Iris pigment epithelial cell (primary cell): ENCODE measurements at places on chromosomes 16 and 17.

GRCh38 chr16:86042996-86043725 is 144.2 kb downstream of the IRF8 start:
- DNase-seq, result no peak

GRCh38 chr16:22360963-22361659 is 13.3 kb downstream of the CDR2 start:
- no peak for DNase-seq

- DNase-seq, result no peak
Observed at GRCh38 chr17:14331225-14331981, 30.5 kb downstream of the HS3ST3B1 start.

- no peak for DNase-seq
Observed at GRCh38 chr17:41873559-41874292, 8.5 kb upstream of the KLHL11 start.

- peak; percentile 83 for DNase-seq
Observed at GRCh38 chr16:2388875-2389433, 40.3 kb upstream of the CCNF start.

GRCh38 chr16:77548151-77548550 is 113.3 kb upstream of the ADAMTS18 start:
- no peak for DNase-seq

- DNase-seq, result no peak
Observed at GRCh38 chr17:81867991-81868673, 3.0 kb downstream of the ARHGDIA start.

DNA sequence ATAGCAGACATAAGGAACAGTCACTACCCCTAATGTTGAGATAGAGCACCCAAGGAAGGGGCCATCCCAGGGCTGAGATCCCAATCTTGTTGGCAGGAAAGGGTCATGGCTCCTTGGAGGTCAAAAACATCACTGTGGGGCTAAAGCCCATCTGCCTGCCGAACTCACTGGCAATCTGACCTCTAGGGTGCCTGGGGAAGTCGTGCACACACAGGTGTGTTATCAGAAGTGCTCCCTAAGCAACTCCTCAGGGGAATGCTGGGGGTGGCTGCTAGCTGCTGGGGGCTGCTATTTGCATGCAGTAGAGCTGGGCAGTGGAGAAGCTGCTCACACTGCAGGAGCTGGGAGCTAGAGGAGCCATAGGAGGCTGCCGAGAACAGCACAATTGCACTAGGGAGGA is 47.5 kb upstream of the PHOSPHO1 start:
- DNase-seq, result no peak

DNA sequence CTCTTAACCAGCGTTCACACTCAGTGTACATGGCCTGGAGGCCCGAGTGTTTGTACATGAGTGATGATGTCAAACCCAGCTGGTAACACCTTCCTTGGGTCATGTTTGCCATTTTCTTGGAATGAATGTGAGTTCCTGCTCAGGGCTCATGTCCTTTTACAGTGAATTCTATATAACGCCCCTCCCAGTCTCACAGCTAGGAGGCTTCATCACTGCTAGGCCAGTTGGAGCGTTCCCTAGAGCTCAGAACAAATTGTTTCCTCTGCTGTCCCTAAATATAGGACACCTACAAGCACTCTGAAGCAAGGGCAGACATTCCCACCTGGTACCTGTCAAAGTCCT is 5.5 kb downstream of the TIMM22 start:
- DNase-seq, result peak; percentile 43

GRCh38 chr16:7161891-7162290 is 170.8 kb upstream of the RBFOX1 start:
- DNase-seq, result no peak

GRCh38 chr17:35238821-35239220 is 4.1 kb upstream of the SLFN5 start:
- peak; percentile 84 for DNase-seq

- DNase-seq, result no peak
Observed at GRCh38 chr16:50856991-50857390, 115.1 kb downstream of the CYLD start.

DNA sequence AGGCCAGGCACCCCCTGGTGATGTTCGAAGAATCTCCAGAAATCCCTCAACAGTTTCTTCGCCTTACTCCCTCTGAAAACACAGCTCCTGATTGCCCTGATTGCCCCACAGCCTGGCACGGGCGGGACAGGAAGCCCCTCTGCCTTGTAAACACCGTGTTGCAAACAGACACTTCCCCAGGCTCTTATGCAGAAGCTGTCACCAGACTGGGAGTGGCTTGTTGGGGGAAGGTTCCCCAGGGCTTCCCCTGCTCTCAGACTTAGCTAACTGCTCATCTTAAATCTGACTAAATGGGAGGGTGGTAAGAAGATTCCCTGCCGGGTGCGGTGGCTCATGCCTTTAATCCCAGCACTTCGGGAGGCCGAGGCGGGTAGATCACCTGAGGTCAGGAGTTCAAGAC is 11.2 kb downstream of the PIK3R5 start:
- DNase-seq, result no peak

DNA sequence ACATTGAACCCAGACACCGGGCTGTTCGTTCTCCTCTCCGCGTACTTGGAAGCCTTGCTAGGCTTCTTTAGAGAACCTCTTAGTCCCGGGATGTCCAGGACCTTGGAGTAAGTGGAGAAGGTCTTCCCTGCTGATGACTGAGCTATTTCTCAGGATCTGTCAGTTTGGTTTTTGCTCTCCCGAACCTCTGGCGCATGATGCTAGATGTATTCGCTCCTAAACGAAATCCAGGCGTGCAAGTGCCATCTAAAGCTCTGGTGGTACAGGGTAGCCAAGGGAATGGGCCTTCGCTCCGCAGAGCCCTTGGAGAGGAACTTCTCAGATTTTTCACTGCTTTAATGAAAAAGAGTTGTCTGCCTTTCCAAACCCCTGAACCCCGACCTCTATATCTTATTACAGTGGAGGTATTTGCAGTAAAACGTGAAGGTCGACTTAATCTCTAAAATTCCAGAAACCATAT is 547 bp downstream of the VMP1 start:
- DNase-seq, result no peak

DNA sequence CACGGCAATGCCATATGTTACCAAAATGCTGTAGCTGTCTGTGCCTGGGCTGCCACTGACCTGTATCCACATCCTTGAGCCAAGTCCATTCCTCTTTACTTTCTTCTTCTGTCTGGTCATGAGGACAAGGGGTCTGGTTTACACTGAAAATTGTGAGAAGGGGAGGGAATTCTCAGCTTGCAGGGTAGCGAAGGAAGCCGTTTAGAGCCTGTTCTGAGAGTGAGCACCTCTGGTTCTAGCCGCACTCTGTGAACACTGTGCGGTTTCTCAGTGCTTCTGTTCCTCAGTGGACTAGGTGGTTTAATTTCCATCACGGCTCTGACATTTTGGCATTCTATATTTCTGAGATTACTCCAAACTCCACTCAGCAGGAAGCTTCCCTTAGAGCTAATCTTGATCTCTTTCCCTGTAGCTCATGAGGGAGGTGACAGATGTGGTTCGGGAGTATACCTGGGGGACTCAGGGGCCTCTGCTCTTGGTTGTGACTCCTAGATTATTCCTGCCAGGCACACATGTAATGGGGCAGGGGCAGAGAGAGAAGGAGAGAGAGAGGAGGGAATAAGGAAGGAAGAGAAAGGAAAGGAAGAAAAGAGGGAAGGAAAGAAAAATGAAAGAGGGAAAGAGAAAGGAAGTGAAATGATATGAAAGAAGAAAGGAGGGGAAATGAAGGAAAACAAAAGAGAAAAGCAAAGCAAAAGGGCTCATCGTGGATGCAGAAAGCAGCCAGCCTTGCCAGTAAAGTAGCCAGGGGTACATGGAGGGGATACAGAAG is 14.2 kb upstream of the TBX21 start:
- no peak for DNase-seq

- DNase-seq, result peak; percentile 17
Observed at GRCh38 chr16:12170103-12171040, 193.8 kb downstream of the SNX29 start.

DNA sequence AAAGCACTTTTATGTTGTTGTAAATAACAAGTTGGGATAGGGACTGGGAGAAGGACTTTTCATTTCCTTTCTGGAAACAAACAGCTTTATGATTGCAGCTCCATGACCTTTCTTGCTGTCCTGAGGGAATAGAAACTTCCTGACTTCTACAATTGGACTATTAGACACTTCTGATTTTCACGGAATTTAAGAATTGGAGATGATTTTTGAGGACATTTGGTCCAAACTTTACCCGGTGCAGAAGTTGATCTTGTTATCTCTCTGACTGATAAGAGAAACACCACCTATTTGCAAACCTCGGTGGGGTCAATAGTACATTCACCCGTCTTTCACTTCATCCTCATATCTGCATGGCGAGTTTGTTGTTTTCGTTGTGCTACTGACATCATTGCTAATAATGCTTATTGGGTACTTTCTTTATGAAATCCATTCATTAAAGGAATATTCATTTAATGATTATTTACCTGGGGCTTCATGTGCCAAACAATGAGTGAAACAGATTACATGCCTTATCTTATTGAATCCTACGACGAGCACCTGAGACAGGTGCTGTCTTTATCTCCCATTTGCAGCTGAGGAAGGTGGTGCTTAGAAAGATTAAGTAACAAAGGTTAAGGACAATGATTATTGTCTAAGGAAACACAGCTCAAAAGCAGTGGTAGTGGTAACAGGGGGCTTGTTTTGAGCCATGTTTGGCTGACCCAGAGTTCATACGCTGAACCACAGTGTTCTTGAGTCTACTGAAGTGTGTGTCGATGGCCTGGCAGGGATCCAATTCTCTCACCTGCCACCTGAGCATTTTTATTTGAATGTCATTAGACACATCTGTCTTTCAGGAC is 176.9 kb upstream of the FAM20A start:
- DNase-seq, result no peak

- DNase-seq, result no peak
Observed at GRCh38 chr17:79023886-79024771, at the start of gene C1QTNF1. C1QTNF1 (plus strand) TSS chr17:79024169; CDS start chr17:79043969, 19,800 bp downstream.

GRCh38 chr16:70359552-70359951 is 12.8 kb downstream of the DDX19A start:
- DNase-seq, result no peak

GRCh38 chr16:3478242-3478925 is 16.9 kb downstream of the C16orf90 start:
- no peak for DNase-seq

GRCh38 chr17:71516149-71516548 is 604.7 kb upstream of the SOX9 start:
- no peak for DNase-seq

DNA sequence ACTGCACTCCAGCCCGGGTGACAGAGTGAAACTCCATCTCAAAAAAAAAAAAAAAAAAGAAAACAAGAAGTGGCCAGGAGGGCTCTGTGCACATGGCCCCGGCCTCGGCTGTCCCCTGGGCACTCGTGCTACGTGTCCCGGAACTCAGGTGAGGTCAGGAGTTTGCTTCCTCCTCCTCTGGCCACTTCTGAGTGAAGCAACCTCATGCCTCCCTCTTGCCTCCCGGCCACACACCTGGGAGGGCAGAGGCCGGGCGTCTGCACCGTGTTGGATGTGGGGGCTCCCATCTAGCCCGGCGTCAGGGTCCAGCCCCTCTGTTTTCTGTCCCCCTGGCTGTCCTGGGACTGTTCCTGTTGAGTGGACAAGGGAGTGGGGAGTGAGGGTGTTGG is 22.2 kb downstream of the ASPSCR1 start:
- DNase-seq, result no peak

DNA sequence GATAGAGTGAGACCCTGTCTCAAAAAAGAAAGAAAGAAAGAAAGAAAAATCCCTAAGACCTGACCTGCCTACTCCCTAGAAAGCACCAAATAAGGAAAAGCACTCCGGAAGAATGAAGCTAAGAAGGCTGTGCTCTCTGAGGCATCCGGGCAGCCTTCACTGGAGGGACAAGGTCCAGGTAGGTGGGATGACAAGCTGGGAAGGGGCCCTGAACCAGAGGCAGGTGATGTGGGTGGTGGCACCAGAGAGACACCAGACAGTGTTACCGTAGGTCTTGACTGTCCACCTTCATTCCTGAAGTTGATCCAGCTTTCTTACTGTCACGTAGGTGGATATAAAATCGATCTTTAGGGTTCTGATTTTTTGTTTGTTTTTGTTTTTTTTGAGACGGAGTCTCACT is 26.3 kb downstream of the SMTNL2 start:
- DNase-seq, result no peak

DNA sequence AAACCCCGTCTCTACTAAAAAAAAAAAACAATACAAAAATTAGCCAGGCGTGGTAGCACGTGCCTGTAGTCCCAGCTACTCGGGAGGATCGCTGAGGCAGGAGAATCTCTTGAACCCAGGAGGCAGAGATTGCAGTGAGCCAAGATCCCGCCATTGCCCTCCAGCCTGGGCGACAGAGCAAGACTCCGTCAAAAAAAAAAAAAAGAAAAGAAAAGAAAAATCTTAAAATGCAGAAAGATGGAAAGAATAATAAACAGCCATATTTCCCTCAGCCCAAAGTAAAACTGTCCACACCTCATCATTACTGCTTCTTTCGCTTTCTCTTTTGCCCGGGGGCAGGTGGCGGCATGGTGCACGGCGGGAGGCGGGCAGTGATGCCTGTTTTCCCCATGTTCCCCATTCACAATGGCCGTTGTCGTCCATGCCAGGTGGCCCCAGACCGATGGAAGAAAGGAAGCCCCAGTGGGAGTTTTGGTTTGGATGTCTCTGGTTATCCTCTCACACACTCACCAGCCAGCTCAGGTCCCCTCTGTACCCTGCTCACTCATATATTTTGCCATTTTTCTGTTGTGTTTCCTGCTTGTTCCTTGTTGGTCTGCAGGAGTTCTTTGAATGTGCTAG is 37.0 kb upstream of the PEMT start:
- no peak for DNase-seq

DNA sequence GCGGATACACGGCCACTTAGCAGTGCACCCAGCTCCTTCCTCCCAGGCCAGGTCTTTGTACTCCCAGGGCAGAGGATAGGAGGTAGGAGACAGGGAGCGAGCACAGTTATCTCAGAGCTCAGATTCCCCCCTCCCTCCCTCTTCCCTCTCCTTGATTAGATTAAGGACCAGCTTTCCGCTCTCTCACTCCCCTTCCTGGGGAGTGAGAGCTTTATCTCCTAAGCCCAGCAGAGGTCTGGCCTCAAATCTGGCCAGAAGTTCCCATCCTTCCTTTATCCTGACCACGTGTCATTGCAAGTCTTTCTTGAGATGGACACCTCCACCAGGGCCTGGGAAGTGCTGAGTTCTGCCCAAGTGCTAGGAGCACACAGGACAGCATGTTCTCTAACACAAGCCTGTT is 5.1 kb downstream of the ARL4D start:
- DNase-seq, result no peak

GRCh38 chr16:78566397-78567073 is 467.1 kb downstream of the WWOX start:
- DNase-seq, result no peak

DNA sequence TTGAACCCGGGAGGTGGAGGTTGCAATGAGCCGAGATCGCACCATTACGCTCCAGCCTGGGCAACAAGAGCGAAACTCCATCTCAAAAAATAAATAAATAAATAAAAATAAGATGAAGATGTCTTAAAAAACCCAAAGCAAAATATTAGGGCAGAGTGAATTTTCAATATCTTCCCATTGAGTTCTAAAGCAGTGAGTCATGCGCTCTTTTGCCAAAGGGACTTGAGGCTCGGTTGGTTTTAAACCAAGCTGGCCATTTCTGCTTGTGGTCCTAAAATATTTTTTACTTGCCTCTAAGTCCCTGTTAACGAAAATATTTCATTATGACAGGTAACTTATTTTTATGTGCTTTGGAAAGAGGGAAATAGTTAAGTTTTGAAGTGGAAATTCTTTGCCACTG is 4.7 kb downstream of the PAFAH1B1 start:
- DNase-seq, result peak; percentile 69

- DNase-seq, result no peak
Observed at GRCh38 chr16:7335991-7336634, 3.5 kb downstream of the RBFOX1 start.
